ENCODE measurements at places on chromosomes 5 and 9.
A peak's percentile ranks its signal among the peaks of the same experiment; 100 is the strongest.

GRCh38 chr9:95611354-95611753, 94.6 kb upstream of the PTCH1 start:
- DNase-seq = no peak

DNA sequence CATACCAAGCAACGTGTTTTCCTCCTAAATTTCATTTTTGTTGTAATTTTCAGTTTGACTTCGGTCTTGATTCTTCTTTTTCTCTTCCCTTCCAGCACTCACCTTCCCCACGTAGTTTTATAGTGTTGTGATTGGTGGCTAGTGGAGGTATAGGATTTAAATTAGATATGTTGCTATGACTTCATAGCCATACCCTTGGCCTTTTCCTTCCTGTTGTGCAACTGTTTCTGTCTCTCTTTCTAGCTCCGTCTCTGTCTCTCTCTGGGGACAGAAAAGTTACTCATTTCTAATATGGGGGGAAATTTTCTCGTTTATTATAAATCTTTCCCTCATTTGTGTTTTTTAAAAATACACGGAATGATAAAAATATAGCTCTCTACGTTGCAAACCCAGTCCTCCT, 20.6 kb upstream of the C5orf24 start:
- no peak for DNase-seq

DNA sequence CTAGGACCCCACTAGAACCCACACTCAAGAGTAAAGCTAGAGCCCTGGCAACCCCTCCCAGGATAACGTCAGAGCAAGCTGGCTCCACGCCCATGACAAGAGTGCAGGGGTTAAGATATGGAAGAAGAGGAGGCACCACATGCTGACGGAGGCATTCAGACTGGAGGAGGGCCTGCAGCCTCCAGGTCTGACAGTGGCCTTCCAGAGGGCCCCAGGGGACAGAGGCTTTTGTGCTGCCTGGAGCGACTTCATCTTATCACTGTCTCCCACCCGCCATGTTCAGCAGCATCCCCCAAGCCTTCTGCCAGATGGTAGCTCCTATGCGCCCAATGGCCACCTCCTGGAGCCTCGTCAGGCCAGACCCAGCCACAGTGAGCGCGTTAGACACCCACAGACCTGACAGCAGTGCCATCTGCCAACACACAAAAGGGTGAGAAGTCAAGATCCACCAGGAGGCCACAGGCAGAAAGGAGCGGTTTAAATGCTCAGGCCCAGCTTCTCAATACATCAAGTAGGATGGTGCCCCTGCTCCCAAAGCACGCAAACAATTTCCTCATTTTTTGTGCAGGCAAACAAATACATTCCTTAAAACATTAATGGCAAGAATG, 65.8 kb downstream of the C5orf15 start:
- DNase-seq = no peak

- DNase-seq = no peak
These were observed 182.3 kb upstream of the EFNA5 start for GRCh38 chr5:107853031-107853430.

- DNase-seq = peak; percentile 97
These were observed at the start of the genes KCTD16 and YIPF5 for GRCh38 chr5:144170276-144171024. TSS of gene KCTD16 (plus strand) at chr5:144170873. TSS of gene YIPF5 (minus strand) at chr5:144170659. CDS start at chr5:144169955, 704 bp downstream.

- peak; percentile 6 for DNase-seq
These were observed 122.9 kb downstream of the CAVIN4 start for GRCh38 chr9:100700689-100701318.

- no peak for DNase-seq
These were observed 7.0 kb upstream of the DCTN4 start for GRCh38 chr5:150765799-150766169.

DNA sequence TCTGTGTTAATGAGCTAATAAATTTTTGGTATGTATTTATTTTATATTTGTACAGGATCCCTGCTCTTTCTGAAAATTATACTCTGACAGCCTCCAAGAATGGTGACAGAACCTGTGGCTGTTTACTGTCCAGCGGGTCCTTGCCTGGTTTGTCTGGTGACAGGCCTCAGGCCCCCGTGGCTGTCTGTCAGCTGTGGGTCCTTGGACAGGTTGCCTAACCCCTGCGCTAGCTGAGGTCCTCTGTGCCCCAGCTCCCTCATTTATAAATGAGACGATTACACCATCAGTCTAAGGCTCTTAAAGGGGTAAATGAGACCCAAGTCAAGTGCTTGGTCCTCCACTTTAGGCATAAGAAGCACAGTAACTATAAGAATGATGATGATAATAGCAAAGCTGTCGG, 125.1 kb upstream of the COL5A1 start:
- no peak for DNase-seq

DNA sequence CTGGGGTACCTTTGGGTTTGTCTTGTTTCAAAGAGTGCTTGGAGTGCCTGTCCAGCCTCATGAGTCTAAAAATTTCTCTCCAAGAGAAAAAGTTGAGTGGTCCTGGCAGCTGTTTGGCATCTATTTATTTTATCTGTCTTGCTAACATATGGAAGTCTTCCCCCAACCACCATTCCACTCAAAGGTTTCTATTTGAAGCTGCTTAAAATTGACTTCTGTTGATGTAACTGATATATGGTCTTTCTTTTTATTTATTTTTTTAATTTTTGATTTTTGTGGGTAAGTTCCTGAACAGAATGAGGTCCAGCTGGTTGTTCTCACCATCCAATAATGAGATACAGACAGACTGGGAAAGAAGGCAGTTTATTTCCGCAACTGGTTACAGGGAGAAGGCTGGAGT, 178.7 kb upstream of the SGCD start:
- no peak for DNase-seq

- DNase-seq = no peak
These were observed 61.0 kb upstream of the RAD23B start for GRCh38 chr9:107222020-107222522.

DNA sequence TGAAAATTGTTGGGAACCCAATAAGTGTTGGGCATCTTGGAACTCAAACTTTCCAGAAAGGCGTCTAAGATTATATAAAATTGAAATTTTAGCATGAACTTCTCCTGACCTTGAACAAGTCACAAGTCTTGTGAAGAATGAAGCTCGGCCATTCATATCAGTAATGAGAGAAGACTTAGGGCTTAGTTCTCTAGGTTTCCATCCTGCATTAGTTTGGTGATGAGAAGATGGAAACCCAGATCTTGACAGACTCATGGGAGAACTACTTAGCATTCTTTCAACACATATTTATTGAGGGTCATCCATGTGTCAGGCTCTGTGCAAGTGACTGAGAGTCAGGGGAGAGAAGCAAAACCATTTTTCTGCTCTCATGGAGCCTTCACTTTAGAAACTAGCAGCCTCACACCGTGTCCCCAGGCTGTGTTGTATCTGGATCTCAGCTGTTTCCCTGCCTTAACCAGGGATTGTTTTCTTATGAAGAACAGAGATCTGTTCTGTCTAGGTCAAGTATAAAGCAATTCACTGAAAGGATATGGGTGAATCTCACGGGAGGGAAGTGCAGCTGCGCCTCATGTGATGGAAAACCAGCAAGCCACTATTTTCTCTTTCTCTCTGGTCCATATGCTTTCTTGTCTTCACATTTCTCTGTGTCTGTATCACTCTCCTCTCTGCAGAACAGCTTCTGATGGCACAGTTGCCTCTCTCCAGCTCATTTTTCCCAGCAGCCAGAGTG, 3.4 kb downstream of the GARNL3 start:
- DNase-seq = no peak

DNA sequence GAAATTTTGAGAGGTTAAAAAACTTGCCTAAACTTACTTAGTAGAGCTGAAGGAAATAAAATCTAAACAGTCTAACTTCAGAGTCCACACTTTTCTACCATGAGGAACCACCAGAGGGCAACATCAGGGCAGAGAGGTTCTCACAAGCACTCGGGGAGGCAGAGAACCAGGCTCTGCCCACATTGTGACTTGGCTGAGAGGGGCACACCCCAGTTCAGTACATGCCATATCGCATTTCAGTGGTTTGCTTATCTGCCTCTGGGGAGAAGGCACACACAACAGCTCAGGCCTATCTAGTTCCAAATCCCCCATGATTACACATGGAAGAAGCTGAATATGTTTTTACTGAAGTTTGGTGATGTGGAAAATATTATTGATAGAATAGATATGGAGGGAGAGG, 49.2 kb downstream of the EQTN start:
- DNase-seq = peak; percentile 15

- DNase-seq = no peak
These were observed 18.8 kb downstream of the GDA start for GRCh38 chr9:72168075-72168474.

GRCh38 chr9:134706522-134706921, 64.9 kb downstream of the COL5A1 start:
- DNase-seq = no peak

- no peak for DNase-seq
These were observed 12.0 kb downstream of the INIP start for GRCh38 chr9:112705768-112706427.

- DNase-seq = no peak
These were observed 15.5 kb upstream of the AKNA start for GRCh38 chr9:114403153-114403756.

DNA sequence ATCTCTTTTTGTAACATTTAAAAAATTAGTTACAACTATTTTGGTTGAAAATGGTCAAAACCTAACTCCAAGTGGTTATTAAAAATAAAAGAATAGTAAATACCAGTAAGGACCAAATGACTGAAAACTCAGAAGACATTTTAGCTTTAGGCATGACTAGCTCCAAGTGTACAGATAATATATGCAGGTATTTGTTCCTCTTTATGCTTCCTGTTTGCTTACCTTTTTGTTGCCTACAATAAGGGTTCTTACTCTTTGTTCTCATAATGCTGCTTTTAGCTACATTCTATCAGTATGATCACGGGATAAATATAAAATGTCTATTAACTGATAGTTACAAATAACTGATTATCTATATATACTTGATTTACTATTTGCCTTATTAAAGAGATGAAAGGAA, 259.6 kb downstream of the CDH12 start:
- no peak for DNase-seq
